ENCODE measurements at places on chromosomes 1 and 21.

DNA sequence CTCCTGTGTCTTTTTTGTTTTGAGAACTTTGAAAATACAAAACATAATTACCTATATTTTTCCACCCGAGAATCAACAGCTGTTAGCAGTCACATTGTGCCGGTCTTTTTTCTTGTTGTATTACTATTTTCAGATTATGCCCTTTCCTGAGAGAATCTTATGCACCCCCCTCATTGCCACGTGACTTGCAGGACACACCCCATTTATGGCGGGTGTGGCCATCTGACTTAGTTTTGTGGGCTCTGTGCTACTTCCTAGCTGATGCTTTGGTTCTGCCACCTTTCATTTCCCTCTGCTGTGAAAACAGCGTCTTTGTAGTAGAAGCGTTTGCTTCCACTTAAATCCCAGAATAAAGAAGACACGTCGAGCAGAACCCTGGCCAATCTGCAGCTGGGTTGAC, 82.8 kb upstream of the SOX13 start:
- DNase-seq, result no peak

DNA sequence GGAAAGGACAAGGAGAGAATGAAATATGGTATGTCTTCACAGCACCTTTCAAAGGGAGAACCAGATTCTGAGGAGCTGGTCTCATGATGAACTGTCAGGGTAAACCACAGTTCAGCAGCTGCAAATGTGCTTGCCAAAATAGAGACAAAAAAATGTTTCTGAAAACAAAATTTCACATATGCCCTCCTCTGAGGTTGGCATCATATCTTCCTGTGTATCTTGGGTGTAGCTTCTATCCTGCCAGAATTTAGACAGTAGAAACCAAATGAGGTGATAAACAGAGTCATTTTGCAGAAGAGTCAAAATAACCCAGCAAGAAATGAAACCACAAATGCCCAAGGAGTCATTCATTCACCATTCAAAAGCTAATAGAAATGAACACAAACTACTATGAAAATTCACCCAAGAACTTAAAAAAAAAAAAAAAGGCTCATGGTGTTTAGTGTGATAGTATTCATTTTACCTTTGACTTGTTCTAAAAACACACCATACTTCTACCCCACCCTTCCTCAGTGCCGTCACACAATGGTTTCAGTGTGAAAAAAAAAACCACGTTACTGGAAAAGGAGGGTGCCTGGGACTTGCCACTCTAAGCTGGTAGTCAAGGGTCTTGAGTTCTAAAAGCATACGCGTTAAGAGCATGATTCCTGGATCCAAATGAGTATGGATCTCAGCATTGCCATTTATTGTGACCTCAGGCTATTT, 18.5 kb downstream of the SELL start:
- DNase-seq, result no peak

DNA sequence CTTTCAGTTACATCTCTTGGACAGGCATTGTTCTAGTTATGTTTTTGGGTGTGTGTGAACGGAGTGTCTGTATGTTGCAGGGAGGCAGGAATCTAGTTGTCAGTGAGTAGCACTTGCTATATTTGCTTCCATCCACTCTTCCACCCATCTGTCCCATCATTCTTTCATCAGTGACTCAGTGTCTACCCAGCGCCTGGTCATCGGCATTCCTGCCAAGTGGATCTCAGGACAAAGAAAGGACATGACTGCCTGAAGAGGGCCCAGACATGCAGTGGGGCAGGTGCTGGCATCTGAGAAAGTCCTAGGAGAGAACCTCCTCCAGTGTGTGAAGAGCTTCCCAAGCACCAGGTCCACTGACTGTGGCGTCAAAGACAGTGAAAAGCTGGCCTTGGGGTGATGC, 27.3 kb upstream of the MAGOH start:
- DNase-seq, result no peak

GRCh38 chr1:77282187-77282865, 507 bp downstream of the AK5 start:
- peak; percentile 6 for DNase-seq

DNA sequence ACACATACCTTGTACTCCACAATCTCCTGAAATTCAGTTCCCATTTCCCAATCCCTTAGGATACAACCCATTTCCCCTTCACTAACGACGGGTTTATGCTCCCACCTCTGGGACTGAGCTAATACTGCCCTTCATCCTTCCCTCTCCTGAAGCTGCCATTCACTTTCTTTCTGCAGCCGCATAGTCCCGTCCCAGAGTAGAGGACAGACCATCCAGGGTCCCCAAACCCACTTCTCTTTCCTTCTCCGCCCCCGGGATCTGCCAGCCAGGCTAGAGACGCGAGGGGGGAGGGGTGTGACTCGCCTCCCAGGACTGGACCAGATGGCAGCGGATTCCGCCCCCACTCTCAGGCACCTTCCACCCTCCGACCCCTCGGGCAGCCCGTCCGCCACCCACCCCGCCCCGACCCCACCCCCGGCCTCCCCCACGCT, 679 bp downstream of the ABL2 start:
- peak; percentile 1 for DNase-seq

DNA sequence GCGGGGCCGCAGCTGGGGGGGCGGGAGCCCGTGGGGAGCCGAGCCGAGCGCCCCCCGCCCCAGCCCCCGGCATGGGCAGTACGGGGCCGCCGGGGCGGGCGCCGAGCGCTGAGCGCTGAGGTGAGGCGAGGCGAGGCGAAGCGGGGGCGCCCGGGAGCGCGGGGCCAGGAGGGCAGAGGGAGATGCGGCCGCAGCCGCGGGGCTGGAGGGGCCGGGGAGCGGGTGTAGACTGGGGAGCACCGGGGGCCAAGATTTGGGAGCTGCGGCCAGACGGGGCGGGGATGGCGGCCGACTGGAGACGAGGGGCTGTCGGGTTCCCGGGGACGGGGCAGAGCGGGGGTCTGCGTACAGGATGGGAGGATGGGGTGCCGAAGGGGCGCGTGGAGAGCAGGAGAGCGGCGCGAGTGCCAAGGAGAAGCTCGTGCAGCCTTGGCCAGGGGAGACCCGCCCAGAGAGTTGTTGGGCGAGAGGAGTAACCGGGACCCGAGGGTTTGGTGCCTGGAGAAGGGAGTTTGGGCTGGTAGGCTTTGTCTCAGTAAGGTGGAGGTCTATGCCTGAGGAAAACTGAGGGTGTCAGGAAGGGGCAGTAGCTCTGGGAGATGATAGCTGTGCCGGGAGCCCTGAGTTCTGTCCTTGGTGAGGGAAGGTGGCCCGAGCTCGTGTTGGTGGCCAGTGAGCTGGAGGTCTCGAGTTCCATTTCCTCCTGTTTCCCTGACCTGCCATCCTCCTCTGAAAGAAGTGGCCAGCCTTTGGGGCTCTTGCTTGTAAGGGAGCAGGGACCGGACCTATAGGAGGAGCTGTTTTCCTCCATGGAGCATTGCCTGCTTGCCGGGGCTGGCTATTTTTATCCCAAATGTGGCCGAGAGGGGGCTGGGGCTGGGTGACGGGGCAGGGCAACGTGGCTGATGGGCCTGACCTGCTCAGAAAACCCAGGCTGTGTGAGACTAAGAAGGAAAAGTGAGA, 539 bp downstream of the ATP8B2 start:
- no peak for DNase-seq

DNA sequence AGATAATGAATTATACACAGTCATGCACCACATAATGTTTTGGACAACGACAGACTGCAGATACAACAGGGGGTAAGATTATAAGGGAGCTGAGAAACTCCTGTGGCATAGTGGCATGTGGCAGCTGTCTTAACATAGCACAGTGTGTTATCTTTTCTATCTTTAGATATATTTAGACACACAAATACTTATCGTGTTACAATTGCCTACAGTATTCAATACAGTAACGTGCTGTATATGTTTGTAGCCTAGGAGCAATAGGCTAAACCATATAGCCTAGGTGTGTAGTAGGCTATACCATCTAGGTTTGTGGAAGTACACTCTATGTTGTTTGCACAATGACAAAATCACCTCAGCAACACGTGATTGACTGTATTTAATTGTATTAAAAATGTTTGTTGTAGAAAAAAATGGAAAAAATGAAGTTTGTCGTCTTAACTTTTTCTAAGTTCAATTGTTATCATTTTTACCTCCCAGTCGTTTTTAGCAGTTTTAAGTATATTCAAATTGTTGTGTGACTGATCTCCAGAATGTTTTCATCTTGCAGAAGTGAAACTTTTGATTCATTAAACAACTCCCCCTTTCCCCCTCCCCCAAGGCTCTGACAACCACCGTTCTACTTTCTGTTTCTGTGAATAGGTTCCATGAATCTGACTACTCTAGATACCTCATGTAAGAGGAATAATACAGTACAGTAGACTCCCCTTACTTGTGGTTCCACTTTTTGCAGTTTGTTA, 351.0 kb upstream of the B3GALT2 start:
- DNase-seq, result peak; percentile 18

- no peak for DNase-seq
Measured at GRCh38 chr1:53469373-53469772, 10.2 kb downstream of the DMRTB1 start.

GRCh38 chr1:28031173-28031572, 57.2 kb downstream of the EYA3 start:
- no peak for DNase-seq

- no peak for DNase-seq
Measured at GRCh38 chr1:18484721-18485120, 4.0 kb downstream of the KLHDC7A start.

GRCh38 chr1:206649261-206649921, 14.1 kb downstream of the DYRK3 start:
- no peak for DNase-seq

- peak; percentile 36 for DNase-seq
Measured at GRCh38 chr21:14773777-14774345, 227.7 kb upstream of the SAMSN1 start.

Measured in stimulated activated CD8-positive, alpha-beta memory T cell treated with anti-CD3 and anti-CD28 coated beads, Interleukin-7, amount 100 ng/mL, for 4 hours (primary cell).